ENCODE measurements at places on chromosomes 1 and 21.

DNA sequence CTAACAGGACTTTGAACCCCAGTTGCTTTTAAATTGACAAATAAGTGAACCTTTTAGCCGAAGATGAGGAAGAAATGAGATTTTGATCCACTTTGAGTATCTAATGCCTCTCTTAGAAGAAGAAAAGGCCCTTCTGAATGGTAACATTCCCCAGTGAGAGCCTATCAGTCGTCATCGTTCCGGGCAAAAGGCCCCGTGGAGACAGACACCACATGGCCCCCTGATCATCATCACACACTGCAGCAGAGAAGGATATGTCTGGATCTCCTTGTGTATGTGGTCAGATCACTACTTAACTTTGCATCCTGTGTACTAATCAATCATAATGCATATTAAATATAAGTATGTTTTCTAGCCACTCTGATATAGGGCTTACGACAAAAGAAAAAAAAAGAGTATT, 87.3 kb upstream of the SMYD2 start:
- no peak for DNase-seq

- no peak for DNase-seq
Observed at GRCh38 chr21:33443194-33443593, 36.6 kb downstream of the TMEM50B start.

DNA sequence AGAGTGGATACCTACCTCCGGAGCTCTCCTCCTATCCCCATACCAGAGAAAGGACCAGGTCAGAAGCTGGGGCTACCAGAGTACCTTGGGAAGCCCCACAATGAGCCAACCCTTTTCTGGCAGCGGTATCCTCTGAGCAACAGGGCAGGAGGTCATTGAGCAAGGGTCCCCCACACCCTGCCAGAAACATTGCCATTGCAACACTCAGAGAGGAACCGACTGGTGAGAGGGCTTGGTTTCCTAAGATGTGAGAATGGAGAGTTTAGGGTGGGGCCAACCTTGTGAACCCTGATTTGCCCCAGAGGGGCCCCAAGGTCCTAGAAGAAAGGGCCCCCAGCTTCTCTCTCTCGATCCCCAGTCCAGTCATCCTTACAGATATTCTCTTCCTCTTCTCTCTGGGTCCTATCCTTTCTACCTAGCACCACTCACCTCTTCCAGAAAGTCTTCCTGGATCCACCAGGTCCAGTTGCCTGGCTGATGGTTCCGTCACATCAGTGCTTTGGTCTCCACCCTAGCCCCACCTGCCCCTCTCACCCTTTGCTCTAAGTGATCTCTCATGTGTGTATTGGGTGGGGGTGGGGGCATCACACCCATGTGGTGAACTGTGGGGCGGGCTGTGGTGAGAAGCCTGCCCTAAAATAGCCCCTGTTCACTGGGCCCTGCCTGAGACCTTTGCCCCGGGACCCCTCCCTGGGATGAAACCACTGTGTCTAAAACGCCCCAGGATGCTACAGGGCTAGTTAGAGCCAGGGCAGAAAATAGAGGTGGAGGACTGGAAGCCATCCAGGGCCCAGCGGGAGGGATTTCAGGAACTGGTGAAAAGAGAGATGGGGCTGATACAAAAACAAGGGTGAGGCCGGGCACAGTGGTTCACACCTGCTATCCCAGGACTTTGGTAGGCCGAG, 8.7 kb downstream of the FGR start:
- no peak for DNase-seq

DNA sequence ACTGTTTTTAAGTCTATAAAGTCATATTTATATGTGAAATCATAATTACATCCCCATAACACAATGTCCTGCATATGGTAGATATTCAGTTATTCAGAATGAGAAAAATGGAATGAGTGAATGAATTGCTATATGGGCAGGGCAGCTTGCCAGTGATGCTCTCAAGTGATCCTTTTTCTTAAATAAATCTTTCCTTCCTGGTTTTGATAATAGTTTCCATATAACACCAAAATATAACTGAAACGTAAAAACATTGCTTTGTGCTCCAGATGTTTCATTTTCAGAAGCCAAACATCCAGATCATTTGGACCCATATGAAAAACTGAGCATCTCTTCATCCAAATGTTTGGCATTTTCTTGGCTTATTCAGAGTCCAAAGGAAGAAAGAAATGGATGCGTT, 30.2 kb upstream of the RGS8 start:
- DNase-seq: no peak

DNA sequence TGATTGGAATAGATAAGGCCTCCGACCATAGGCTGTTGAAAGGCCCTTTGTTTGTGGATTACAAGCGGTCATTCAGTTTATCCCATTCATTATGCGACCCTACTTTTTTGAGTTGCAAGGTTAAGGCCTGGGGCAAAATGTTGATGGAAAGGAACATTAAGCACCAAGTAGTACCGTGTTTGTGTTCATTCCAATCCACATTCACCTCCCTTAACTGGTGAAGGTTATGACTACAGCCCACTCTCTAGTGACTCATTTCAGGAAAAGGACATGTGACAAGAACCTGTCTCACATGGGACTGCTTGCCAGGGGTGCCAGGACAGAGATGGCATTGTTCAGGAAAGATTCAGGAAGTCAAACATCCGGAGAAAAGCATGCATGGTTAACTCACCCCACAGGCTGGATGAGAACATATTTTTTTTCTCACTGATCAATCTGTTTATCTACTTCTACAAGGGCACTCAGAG, 81.6 kb downstream of the CD58 start:
- DNase-seq: no peak

- no peak for DNase-seq
Observed at GRCh38 chr1:231684356-231685244, 58.0 kb downstream of the DISC1 start.

- DNase-seq: no peak
Observed at GRCh38 chr21:46431884-46432488, 26.7 kb upstream of the DIP2A start.

DNA sequence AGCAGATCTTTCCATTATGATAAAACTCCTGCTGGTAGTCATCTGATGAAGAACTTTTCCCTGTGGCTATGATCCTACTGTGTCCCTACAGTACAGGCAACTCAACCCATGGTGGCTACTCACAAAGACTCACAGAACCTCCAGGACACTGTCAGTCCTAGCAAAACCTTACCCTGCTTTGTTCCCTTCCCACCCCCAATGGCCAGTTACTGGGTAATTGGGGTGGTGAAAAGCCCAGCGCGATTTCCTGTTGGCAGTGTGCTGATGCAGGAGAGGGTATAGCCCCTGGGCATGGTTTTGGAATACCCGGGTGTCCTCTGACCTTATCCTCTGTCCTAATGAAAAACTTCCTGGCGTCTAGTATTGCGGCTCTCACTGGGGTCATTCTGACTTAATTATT, 533 bp upstream of the RGL1 start:
- DNase-seq: no peak

DNA sequence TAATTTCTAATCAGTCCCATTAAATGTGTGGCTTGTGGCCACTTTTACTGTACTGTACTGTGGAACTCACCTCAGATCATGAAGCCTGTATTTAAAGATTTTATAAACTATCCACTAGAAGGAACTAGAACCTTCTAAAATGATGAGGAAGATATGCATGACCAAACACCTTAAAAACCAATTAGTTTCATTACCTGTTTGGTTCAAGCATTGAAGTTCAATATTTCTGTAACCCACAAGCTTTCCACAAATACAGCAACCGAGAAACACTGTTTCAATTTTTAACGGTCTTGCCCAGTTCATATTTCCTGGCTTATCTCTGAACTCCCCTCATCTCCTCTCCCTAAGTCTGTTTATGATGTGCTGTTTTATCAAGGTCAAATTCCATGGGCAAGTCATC, 264.3 kb upstream of the PLD5 start:
- DNase-seq: no peak

DNA sequence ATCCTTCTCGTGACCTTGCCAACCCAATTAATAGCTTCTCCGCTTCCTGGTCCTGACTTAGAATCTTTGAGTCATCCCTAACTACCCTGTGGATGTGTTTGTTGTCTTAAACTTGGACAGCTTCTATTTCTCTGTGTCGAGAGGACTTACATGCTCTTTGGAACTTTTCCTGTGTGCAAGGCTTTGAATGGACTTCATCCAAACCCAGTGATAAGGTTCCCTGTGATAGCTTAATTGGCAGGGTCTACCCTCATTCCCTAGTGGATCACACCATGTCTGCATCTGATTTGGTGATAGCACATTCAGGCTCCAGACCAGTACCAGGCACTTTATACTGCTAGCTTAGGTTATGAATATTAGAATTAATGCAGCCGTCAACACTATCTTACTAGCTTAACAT, 378.2 kb upstream of the KAZN start:
- no peak for DNase-seq

DNA sequence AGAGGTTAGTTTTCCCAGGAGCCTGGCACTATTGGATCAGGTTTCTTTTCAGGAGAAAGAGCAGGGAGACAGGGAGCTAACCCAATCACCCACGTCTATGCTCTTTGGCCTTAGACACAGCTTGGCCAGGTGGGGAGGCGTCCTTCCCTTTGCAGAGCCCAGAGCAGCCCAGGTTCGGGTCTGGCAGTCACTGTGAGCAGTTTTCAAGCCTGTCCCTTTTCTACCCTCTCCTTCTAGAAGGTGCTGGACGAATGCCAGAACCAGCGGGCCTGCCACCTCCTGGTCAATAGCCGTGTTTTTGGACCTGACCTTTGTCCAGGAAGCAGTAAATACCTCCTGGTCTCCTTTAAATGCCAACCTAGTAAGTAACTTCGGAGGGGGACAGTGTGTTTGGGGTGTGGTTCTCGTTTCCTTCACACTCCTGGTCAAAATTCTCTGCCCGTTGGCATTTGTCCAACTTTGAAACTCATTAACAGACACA, 44.9 kb downstream of the EVA1C start:
- DNase-seq: no peak

- DNase-seq: no peak
Observed at GRCh38 chr21:14615359-14615974, 69.4 kb upstream of the SAMSN1 start.

- DNase-seq: no peak
Observed at GRCh38 chr21:17114045-17114444, 398.8 kb upstream of the CXADR start.

- DNase-seq: no peak
Observed at GRCh38 chr1:12518931-12519692, 98.9 kb downstream of the DHRS3 start.
